ENCODE measurements at places on chromosomes 2 and 18.
A peak's percentile ranks its signal among the peaks of the same experiment; 100 is the strongest.

- DNase-seq, result no peak
Observed at GRCh38 chr2:177239932-177240630, 24.4 kb downstream of the NFE2L2 start.

GRCh38 chr2:88754585-88755320 lies 63.3 kb downstream of the RPIA start:
- DNase-seq, result no peak

DNA sequence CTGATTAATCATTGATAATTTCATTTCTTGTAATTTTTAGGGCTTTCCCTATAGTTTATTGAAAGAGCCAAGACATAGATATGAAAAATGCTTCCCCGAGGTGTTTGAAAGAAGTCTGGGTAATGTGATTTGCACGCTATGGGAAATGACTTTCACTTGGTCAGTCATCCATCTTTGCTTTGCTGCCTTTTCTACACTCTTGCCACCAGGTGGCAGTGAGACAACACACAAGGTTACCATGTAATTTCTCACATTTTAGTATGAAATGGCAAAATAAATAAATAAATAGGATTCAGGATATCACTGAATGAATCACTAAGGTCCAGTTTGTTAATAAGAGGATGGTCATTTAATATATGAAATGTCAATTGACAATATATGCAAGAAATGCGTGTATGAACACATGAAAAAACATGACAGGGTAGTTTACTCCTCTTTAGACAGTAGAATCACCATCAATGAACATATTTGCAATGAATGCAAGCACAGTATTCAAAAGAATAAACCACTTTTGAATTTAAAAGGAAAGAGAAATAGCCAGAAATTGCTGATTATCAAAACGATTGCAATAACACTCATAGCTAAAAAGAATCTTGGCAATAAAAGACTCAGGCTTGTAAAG lies 52.2 kb upstream of the KCNH7 start:
- DNase-seq, result peak; percentile 43

DNA sequence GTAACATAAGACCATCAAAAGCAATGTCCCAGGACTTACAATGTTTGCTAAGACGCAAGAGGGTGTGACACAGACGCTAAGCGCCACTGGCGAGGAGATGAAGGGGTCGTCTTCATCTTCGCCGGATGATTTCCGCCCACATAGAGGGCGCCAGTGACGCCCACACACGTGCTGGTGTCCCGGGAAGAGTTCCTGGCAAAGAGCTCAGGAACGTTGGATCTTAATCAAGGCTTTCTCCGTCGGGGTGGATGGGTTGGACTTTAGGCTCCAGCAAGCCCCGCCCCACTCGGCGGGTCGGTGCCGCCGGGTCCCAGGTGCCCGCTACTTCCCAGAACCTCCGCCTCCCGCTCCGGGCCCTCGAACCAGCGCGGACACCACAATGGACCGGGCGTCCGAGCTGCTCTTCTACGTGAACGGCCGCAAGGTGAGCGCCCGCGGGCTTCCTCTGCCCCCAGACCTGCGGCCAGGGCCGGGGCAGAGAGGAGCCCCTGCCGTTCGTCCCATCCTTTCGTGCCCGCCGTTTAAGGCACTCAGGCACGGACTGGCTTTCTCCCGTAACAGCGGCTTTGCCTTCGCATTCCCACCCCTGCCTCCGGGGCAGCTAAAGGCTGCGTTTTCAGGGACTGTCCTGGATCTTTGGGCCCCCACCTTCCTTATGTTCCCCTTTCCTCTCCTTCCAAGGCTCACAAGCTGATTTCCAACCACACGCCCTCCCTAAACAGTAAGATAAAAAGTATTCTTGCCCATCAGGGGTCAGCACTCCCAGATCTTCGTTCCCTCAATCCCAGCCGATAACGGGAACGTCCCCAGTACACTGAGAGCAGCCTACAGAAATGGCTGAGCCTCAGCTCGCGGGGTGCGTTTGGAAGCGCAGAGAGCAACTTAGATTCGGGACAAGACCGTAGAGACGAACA lies at the start of gene AOX1:
TSS of gene AOX1 (plus strand) at position 285 of the 914 bp plus-strand sequence. CDS start at position 380, 95 bp downstream.
- no peak for DNase-seq
